Thoracic aorta (tissue), 2 donors: ENCODE measurements at places on chromosomes 4 and X. TPM values are rescaled to one million over a fixed set of nuclear protein-coding genes. Genes with fewer than 3 reads are reported as not detected.

Gene MUC7
- total RNA-seq: not detected

Gene SMIM10
- total RNA-seq: 9.9 TPM

Gene PCSK1N
- 3.0 TPM for total RNA-seq

- DNase-seq: no peak
These were observed 57.4 kb upstream of the MSN start for GRCh38 chrX:65610040-65610439.

DNA sequence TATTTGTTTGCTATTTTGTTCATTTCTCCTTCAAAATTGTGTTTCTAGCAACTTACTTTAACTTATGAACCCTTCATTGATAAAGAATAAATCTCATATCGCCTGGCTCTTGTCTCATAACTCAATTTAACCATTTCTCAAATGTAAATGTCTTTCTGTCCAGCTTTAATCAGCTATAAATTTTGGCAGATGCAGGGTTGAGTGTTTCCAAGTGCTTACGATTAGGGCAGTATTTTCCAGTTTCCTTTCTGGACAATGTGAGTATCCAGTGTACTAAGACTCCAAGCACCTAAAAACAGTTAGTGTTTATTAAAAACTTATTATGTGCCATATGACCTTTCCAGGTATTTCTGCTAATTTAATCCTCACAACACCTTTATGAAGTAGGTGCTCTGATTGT is 218.6 kb upstream of the GK2 start:
- DNase-seq: no peak

GRCh38 chr4:5979981-5980380 is 38.2 kb downstream of the C4orf50 start:
- no peak for DNase-seq

GRCh38 chrX:118603981-118604380 is 108.4 kb downstream of the DOCK11 start:
- no peak for DNase-seq

GRCh38 chr4:43374216-43374751 is 481.8 kb downstream of the GRXCR1 start:
- no peak for DNase-seq

DNA sequence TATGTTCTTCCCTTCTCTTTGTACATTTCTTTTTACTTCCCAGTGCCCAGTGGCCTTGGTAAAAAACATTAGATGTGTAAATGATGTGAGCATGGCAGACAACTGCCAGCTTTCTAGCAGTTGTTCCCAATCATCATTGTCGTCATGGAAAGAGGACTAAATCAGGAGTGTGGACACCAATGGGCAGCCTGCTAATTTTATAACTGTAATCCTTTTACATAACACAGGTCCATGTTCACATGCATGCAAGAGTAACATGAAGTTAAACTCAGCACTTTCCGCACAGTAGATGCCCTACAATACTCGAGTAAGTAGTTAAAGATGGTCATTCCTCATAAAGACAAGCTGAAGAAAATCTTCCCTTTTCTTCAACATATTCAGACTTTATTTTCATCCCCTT is 23.4 kb upstream of the G3BP2 start:
- DNase-seq: no peak

DNA sequence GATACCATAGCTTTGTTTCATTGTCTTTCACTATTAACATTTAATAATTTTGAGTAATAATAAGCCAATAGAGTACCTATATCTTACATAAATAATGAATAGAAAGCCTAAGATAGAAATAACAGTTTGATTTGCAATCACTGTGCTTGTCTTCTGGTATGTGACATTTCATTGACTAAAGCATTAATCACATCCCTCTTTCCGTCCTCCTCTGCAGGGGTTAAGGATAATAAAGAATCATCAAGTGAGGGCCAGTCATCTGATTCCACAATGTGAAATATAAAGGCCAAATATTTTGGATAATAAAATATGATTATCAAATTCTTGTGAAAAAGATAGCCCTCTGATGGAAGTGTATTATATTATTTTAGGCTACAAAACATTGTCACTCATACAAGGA is 2073.4 kb downstream of the ARAP2 start:
- DNase-seq: no peak

DNA sequence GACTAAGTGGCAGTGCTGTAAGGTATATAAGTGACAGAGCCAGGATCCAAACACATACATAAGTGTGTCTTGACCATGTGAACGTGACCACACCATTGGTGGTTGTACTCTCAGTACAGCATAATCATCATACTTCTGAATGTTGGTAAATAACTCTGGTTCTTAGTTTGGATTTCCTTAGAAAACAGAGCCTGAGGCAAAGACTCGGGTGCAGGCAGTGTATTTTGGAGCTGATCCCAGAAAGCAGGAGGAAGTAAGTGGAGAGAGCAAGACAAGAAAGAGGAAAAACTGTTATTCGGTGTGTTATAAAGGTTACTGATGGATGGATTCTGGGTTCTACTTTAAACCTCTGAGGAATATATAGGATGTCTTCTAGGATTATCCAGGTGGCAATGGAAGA is 127.9 kb downstream of the SLC39A8 start:
- no peak for DNase-seq
